CD8-positive, alpha-beta T cell (primary cell): ENCODE measurements at places on chromosomes 6 and 20.
A peak's percentile ranks its signal among the peaks of the same experiment; 100 is the strongest.

DNA sequence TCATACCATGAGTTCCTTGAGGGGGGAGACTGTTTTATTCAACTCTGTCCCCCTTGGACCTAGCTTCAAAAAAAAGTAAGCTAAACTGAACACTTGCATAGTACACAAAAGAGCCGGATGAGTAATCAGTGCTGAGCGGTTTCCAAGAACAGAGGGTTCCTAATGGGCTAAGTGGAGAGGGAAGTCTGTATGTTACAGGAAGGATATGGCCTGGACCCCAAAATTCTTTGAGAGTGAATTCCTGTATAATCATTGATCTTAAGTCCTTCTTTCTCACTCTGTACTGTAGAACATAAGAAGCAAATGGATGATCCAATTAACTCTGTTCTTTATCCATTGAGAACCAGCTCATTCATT is 324.7 kb upstream of the CNR1 start:
- no peak for DNase-seq

GRCh38 chr6:105780146-105780860 is 305.8 kb upstream of the PRDM1 start:
- no peak for DNase-seq

- no peak for DNase-seq
These were observed 710.5 kb downstream of the RFPL4B start for GRCh38 chr6:113057567-113058053.

GRCh38 chr6:44260451-44261297 is 3.3 kb upstream of the SLC35B2 start:
- no peak for DNase-seq

DNA sequence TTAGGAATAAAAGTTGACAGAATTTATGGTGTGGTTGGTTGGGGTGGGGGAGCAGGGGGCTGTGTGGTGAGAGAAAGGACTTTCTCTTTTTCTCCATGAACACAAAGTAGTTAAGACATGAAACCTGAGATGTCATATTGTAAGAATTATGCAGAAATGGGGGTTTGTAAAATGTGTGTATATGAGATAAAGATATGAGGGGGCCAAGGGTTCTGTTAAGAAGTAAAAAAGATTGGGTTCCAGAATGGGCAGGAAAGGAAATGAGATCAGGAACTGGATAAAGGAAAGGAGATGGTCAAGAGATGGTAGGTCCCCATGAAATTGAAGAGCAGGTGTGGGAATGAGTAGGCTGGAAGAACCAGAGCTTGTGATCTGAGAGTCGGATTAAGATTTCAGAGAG is 9.7 kb downstream of the RNF146 start:
- no peak for DNase-seq

- no peak for DNase-seq
These were observed 77.5 kb upstream of the PDE7B start for GRCh38 chr6:135774006-135774405.

DNA sequence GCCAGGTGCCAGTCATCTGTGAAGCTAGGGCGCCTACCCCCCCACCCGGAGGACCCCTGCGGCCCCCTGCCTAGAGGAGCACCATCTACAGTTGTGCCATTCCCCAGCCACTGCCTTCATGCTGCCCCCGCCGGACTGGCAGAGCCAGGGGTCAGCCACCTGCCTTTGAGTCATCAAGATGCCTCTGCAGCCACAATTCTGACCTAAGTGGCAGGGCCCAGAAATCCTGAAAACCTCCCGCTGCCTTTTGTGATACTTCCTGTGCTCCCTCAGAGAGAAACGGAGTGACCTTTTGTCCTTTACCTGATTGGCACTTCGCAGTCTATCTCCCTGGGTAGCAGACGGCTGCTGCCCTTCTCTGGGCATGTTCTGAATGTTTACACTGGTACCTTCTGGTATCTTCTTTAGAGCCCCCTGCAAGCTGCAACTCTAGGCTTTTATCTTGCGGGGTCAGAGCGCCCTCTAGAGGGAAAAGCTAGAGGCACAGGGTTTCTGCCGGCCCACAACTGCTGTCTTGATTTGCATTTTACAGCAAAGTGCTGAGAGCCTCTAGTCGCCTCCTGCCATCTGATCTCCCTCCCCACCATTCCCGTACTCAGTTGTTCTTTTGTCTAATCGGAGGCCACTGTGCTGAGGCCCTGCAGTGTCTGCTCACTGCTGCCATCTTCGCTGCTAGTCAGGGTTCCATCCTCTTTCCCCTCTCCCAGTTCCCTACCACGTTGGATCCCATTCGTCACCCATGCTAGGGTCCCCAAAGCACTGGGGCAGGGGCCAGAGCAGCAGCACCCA is 26.9 kb downstream of the SPATA2 start:
- peak; percentile 61 for DNase-seq

DNA sequence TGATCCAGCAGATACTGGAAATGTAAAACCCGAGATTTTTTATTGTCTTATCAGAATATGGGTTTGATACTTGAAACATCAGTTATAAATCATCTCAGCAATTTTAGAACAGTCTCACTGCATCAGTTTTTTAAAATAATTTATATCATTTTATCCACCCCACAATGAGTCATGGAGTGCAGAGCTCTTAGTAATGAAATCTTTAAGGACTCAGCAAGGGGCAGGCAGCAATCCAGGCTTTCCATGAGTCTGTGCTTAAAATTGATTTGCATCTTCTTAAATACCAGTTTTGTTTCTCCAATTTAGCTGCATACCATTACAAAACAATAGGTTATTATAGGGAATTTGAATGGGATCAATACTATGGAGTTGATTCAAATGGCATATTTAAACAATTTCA is 832.3 kb downstream of the C6orf118 start:
- no peak for DNase-seq

DNA sequence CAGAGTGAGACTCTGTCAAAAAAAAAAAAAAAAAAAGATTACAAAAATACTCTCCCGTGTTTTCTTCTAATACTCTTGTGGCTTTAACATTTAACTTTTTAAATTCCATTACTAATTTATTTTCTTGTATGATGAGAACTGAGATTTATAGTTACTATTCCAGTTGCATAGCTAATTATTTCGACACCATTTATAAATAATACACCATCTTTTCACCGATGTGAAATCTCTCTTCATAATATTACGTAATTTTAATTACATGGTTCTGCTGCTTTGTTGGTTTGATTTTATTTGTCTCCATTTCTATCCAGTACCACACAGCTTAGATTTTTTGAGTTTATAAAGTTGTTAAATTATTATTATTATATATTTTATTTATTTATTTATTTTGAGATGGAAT is 42.0 kb upstream of the TMEM217 start:
- DNase-seq: no peak

DNA sequence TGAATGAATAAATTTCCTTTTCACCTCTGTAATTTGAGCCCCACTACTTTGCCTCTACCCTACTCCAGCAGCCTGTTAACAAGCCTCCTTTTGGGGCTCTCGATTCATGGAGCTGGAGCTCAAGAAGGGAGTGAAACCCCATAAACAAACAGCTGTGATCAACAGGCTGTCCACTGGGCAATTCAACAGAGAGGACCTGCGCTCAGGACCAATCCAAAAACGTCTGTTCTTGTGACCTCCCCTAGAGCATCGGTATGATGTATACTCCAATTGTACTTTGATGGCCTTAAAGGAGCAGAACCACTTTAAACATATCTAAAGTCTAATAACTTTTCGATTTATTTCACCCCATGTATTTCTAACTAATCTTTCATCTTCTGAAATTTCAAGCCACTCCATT is 37.4 kb downstream of the HIVEP2 start:
- no peak for DNase-seq

- no peak for DNase-seq
These were observed 107.3 kb upstream of the SYNDIG1 start for GRCh38 chr20:24362080-24362479.

DNA sequence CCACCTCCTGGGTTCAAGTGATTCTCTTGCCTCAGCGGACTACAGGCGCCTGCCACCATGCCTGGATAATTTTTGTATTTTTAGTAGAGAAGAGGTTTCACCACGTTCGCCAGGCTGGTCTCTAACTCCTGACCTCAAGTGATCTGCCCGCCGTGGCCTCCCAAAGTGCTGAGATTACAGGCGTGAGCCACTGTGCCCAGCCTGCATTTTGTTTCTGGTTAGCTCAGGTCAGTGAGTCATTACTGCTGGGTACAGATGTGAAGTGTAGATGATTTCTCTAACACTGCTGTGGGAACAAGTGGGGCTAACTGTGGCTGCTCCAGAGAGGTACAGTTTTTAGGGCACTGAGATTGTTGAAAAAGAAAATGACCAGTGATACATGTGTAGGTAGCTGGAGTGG is 188.6 kb downstream of the PRL start:
- DNase-seq: no peak

GRCh38 chr20:914727-915498 is 1.2 kb downstream of the ANGPT4 start:
- DNase-seq: no peak
